Activated B cell treated with CpG ODN at 0.5 μM for 24 hours (primary cell): ENCODE measurements at places on chromosomes 4 and X. TPM values are rescaled to one million over a fixed set of nuclear protein-coding genes. Genes with fewer than 3 reads are reported as not detected.

VSIG4 gene
- not detected in 2 replicates for total RNA-seq

GYPA gene
- total RNA-seq: 0.66 TPM in 1 of 2 replicates, not detected in the other

CNKSR2 gene
- 15.6 and 15.7 TPM in 2 replicates for total RNA-seq

PPP1R2C gene
- not detected in 2 replicates for total RNA-seq

GPC4 gene
- 0.16 and 0.20 TPM in 2 replicates for total RNA-seq

GAGE12J gene
- total RNA-seq: not detected in 2 replicates

DNA sequence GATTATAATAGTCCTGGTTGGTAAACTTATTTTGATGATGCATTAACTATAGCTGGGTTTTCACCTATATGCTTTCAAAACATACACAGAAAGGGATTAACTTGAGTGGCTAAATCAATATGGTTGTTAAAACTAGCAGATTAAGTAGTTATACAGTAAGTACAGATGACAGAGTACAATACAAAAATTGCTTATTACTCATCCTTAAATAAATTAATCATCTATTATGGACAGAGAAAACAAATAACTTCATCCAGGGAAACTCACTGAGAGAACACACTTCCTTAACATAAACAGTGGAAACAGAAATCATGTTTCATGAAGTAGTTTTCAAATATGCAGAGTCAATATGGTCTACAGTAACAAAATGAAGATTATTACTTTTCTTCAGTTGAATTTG is 133.4 kb downstream of the AREG start:
- no peak for DNase-seq

GRCh38 chr4:41787931-41788330 is 39.4 kb upstream of the PHOX2B start:
- DNase-seq: no peak

- DNase-seq: no peak
Observed at GRCh38 chr4:100117750-100118149, 72.5 kb downstream of the DDIT4L start.

- no peak for DNase-seq
Observed at GRCh38 chr4:45897946-45898585, 225.8 kb downstream of the GABRG1 start.

DNA sequence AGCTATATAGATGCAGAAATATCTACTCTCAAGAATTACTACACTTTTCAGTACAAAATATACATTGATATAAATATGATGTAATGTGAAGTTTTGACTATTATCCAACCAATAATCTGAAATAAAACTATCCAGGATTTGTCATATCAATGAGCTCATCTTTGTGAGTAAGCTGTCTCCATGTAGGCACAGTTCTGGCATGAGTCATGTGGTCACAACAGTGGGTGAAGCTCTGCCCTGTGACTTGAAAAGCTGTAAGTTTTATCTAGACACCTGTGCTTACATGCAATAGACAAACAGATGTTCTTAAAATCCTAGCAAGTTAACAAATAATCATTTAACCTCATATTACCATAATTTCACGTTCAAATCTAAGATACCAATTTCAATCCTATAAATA is 192.7 kb downstream of the GABRG1 start:
- no peak for DNase-seq

- no peak for DNase-seq
Observed at GRCh38 chr4:26052663-26053541, 138.9 kb downstream of the SMIM20 start.

GRCh38 chrX:152658302-152658701 is 20.6 kb downstream of the GABRQ start:
- no peak for DNase-seq

GRCh38 chr4:150358691-150359090 is 223.3 kb upstream of the MAB21L2 start:
- DNase-seq: no peak

DNA sequence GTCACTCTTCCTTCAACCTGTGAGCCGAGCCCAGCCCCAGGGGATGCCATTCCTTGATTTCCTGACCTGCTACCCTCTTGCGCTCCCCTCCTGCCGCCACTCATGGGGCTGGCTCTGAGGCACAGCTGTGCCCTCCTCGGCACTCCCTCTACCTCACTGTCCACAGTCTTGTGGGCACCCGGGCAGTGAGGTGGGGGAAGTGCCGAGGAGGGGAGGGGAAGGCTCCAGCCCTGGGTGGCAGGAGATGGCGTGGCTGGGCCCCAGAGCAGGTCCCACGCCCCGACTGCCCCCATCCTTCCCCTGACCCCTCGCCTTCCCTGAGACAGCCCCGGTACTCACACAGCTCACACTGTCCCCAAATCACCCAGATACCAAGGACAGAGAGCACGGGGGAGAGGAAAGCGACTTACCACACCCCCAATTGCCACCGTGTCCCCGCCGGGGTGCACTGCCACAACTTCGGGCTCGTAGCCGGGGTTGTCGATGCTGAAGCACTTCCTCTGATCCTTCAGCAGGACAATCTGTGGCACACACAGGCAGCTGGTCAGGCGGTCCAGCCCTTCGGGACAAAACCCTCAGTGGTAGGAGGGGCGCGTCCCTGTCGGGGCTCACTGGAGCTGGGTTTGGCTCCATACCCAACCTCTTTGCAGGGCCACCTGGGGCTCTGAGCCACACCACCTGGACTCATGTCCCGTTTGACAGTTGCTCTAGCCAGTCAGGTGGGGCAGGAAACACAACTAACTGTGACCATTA is 37.9 kb downstream of the WDR1 start:
- no peak for DNase-seq

- no peak for DNase-seq
Observed at GRCh38 chrX:107747596-107748161, 27.9 kb downstream of the TSC22D3 start.

GRCh38 chr4:106541253-106541652 is 172.7 kb upstream of the GIMD1 start:
- no peak for DNase-seq
